C1 segment of cervical spinal cord (tissue), 14 donors: ENCODE measurements at places on chromosomes 3 and 15.

DNA sequence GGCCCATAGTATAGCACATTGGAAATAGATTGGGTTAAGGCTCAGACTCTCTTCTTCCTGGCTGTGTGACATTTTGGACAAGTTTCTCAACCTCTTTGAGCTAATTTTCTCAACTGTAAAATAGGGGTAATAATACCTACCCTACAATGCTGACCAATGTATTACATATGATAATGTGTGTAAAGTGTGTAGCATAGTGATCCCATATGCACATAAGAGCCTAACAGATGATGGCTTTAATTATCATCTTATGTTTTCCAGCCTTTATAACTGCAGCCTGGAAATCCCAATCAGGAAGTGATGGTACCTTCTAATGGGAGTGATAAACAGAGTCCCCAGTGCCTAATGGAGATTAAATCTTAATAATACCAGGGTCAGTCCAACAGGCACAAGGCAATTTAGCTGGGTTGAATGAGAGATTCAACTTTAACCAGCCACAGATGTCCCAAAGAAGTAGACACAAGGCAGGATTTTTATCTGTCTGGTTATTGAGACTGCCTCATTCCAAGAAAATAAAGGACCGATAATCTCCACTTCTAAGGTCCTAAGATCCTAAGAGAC lies 12.0 kb downstream of the ADAMTS9 start:
- DNase-seq = no peak

DNA sequence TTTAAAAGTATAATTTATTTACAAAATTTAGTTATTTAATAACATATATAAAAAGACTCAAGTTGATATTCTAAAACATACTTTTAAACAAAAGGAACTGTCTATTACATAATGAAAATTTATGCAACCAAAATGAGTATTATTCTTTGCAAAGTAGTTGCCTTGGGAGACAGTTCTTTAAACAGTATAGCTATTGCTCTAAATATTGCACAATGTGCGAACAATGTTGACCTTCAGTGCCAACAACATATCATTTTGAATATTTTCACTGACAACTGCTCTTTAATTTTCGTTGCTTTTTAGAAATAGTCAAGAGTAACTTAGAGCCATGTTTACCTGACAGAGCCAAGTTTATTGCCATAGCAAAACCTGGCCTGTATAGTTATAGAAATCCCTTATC lies 124.9 kb downstream of the ZBTB20 start:
- no peak for DNase-seq

DNA sequence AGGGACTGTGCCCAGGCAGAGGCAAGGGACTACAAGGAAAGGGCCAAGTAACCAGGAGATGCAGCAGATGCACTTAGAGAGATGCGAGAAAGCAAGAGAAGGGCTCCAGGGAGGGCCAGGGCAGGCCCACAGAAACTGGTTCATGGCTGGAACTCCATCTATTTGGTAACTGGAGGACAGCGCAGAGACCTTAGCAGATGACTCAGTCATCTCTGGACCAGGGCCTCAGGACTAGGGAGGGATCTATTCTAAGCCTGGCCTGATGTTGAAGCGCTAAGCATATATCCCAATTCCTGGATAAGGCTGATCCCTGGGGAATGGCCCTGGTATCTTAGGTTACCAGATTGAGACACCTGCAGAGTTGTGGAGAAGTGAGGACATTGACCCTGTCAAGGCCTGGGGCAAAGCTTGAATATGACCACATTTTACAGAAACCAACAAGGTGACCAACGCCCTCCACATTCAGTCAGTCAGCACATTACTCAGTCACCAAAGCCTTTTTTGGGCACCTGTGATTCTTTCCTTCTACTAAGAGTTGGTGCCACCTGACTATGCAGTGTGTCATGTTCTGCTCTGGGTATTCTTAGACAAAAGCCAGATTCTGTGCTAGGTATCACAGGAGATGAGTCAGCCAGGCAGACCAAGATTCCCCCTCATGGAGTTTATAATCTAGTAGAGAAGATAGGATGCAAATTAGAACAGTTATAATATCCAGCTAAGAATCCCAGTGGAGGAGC lies 68.4 kb upstream of the SLCO3A1 start:
- DNase-seq = no peak

GRCh38 chr3:40128166-40128565 lies 181.3 kb upstream of the EIF1B start:
- DNase-seq = no peak

DNA sequence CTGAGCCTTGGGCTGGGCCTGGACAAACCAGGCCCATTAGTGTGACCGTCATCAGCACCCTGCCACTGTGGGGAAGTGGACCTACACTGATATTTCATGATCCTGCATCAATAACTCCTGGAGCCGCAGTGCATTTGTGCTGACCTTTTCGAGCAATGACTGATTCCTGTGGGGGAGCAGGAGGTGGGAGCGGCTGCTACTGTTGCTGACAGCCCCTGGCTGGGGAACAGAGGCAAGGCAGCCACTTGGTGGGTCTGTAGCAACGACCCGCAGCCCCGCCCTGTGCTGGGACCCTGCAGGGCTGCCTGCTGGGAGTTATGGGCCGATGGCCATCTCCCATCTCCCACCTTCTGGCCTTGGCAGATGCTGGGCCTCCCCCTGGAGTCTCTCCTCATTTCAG lies 42.1 kb downstream of the CCDC33 start:
- no peak for DNase-seq

GRCh38 chr3:52429779-52430415 lies 15.0 kb downstream of the SEMA3G start:
- DNase-seq = no peak

DNA sequence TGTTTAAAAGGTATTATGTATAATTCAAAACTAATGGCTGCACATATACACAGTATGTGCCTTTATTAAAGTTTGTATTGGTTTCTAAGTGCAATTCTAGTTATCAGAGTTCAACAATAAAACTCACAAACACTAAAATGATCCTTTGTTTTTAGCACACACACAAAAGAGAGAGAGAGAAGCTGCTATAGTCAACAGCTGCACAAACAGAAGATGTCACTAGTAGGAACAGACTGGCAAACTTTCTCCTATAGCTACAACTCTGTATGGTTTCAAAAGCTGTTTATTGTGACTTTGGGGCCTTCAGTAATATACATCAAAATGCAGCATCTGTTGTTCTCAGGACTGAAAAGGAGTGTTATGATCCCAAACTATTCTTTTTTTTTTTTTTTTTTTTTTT lies 6.1 kb downstream of the SECISBP2L start:
- DNase-seq = no peak

GRCh38 chr3:108234387-108234957 lies 12.2 kb upstream of the IFT57 start:
- no peak for DNase-seq

- no peak for DNase-seq
Observed at GRCh38 chr3:28726840-28727239, 378.2 kb upstream of the AZI2 start.

- DNase-seq = no peak
Observed at GRCh38 chr15:38930851-38931572, 366.4 kb upstream of the RASGRP1 start.

GRCh38 chr3:47577583-47578118 lies 1.0 kb downstream of the CSPG5 start:
- no peak for DNase-seq

- DNase-seq = peak; percentile 77
Observed at GRCh38 chr3:49028673-49029562, at the start of gene IMPDH2. IMPDH2 (minus strand) TSS chr3:49029398; CDS start chr3:49029350, 48 bp downstream.

DNA sequence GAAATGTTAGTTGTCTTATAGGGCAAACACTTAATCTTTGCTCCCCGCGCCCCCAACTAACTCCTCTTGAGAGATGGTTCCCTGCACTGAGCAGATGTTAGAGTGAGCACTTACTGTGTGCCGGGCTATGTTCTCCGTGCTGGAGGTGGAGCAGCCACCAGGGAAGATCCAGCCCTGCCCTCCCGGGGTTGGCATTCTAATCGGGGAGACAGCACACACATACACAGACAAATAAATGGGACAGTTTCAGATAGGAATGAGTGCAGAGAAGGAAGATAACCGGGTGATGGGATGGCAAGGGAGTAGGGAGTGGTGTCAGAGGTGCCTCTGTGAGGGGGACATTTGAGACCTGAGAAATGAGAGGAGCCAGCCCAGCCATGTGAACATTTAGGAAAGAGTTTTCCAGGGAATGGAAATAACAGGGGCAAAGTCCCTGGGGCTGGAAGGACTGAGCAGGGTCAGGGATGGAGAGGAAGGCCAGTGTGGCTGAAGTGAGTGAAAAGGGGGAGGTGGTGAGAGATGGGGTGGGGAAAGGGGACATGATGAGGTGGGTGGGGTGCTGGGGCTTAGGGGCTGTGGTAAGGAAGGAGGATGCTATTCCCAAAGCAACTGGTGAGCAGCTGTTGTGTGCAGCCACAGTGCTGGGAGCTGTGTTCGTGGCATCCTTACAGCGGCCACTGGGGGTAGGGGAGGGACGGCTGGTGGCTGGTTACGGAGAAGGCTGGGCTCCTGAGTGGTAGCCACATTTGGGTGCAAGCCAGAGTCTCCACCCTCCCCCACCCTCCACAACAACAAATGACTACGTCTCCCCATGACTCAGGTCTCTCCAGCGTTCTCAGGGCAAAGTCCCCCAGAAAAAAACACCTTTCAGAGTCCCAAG lies 15.4 kb upstream of the FGD5 start:
- no peak for DNase-seq

DNA sequence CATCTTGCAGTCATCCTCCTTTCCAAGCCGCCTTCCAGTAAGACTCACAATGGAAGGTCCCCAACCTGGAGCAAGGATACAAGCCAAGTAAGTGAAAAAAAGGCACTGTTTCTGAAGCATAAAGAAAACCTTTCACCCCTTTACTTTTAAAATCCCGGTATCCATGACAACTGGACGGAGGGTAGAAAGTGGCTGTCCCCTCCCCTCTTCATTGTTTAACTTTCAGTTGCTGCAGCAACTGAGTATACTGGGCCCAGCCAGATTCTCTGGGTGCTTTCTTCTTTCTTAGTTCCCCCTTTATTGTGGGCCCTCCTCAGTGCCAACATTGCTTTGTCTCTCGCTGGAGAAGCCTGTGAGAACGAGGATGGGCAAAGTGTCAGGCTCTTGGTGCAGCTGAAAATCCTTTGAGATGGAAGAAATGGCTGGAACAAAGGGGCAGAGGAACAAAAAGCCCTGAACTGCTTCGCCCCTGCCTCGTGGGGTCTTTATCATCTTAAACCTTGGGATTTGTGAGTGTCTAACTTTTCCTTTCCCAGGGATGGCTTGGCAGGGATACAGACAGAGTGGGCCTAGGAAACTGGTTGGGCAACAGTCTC lies 224.0 kb upstream of the RGMA start:
- DNase-seq = peak; percentile 60

- DNase-seq = no peak
Observed at GRCh38 chr3:99865321-99865720, 47.7 kb downstream of the CMSS1 start.

GRCh38 chr3:152941859-152942258 lies 106.9 kb downstream of the P2RY1 start:
- DNase-seq = no peak

- no peak for DNase-seq
Observed at GRCh38 chr3:32681811-32682210, 3.2 kb upstream of the CNOT10 start.

DNA sequence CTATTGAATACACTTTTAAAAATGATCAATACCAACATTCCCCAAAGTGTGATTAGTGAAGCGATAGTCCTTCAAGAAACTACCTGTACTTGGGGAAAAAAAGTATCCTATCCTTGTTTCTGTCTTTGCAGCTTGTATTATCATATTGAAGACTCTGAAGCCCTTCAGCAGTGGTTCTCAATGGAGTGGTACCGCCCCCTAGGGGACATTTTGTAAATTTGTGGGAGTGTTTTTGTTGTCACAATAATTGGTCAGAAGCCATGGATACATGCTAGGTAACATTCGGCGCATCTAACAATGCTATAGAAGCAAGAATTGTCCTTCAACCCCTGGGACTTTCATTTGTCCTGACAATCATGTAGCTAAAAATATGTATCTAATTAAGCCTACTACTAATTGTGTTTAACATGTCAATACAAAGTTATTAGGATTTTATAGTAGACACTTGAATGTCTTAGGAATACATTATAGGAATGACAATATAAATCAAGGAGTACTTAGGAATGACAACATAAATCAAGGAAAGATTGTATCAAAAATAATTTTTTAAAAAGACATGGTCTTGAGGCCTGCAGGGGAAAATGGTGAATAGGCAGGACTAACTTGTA lies 53.7 kb downstream of the NMD3 start:
- DNase-seq = no peak

DNA sequence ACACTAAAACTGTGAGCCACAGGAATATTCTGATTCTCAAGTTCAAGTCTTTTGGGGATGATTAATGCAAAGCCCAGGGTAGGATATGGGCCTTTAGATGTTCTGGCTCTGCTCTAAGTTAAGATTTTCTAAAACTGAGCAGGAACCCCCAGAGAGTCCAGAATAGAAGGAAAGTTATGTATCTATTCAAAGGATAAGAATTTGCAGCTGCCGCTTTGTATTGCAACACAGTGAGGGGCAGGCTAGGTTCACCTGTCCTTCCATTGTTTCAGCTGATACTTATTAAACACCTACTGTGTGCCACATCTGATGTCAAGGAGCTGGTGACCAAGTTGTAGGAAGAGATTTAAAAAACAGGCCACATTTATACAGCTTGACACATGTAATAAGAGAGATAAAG lies 290.4 kb downstream of the MAGI1 start:
- no peak for DNase-seq

DNA sequence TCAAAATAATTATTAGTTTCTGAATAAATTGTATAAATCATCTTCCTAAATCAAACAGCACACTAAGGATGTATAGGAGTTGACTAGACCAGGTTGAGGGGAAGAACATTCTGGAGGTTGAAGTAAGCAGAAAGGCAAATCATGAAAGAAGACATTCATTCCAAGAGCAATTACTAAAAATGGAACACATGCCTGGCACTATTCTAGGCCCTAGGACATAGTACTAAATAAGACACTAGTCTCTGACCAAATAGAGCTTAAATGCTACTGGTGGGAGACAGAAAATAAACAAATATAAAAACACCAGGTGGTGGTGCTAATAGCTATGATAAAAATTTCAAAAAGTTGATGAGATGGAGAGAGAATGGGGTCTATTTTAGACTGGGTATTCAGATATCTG lies 190.1 kb downstream of the TBC1D5 start:
- no peak for DNase-seq

DNA sequence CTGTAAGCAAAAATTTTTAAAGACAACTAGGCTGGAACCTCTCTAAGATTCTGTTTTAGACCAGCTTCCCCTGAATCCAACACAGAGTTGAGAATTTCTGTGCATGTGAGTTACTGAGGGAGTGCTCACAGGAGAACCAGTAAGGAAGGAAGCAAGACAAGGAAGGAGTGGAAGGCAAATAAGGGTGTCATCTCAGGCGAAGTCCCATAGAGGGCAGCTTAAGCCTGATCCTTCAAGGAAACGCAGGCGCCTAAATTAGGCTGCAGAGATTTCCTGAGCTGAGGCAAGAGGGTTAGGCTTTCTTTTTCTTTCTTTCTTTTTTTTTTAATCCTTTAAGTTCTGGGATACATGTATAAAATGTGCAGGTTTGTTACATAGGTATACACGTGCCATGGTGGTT lies 36.2 kb upstream of the COL6A6 start:
- no peak for DNase-seq

GRCh38 chr15:59249816-59250215 lies 43.2 kb downstream of the LDHAL6B start:
- DNase-seq = no peak

- no peak for DNase-seq
Observed at GRCh38 chr3:97917813-97918536, 54.3 kb downstream of the RIOX2 start.

- no peak for DNase-seq
Observed at GRCh38 chr3:157581371-157581770, 78.2 kb upstream of the VEPH1 start.

GRCh38 chr3:11379238-11379823 lies 107.1 kb downstream of the ATG7 start:
- no peak for DNase-seq
